ENCODE measurements at places on chromosomes 6 and 20.

GRCh38 chr6:138428944-138429598 is 25.0 kb downstream of the HEBP2 start:
- no peak for DNase-seq

DNA sequence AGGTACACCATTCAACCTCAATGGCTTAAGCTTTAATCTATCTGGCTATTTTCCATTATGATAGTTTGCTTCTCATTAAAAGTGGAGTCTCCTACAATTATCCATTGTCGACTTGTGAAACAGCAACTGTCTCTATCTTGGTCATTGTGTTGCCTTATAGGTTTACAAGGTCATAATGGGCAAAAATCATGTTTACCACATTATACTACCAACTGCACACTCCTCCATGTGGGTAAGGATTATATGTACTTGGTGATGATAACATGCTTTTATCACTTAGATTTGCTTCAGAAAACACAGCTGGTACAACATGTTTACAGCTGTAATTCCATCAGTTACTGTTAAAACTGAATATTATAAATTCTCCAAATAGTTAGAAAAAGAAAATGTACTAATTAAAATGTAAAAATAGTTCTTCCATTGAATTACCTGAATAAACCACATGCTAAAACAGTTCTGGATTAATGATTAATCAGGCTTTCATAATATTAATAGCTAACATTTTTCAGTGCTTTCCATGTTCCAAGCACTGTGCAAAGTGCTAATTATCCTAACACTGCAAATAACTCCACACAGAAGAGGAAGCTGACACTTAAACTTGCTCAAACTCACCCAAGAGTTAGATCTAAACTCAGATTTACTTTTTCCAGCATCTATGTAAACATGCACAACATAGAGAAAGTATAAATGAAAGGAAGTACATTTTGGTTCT is 96.7 kb downstream of the OGFRL1 start:
- no peak for DNase-seq

- DNase-seq: no peak
Observed at GRCh38 chr6:66149132-66149531, 442.1 kb upstream of the EYS start.

GRCh38 chr6:118382126-118382525 is 166.0 kb upstream of the PLN start:
- no peak for DNase-seq

- DNase-seq: no peak
Observed at GRCh38 chr6:159838020-159838744, 38.1 kb downstream of the PNLDC1 start.

- DNase-seq: no peak
Observed at GRCh38 chr20:24079661-24080412, 91.3 kb upstream of the GGTLC1 start.

DNA sequence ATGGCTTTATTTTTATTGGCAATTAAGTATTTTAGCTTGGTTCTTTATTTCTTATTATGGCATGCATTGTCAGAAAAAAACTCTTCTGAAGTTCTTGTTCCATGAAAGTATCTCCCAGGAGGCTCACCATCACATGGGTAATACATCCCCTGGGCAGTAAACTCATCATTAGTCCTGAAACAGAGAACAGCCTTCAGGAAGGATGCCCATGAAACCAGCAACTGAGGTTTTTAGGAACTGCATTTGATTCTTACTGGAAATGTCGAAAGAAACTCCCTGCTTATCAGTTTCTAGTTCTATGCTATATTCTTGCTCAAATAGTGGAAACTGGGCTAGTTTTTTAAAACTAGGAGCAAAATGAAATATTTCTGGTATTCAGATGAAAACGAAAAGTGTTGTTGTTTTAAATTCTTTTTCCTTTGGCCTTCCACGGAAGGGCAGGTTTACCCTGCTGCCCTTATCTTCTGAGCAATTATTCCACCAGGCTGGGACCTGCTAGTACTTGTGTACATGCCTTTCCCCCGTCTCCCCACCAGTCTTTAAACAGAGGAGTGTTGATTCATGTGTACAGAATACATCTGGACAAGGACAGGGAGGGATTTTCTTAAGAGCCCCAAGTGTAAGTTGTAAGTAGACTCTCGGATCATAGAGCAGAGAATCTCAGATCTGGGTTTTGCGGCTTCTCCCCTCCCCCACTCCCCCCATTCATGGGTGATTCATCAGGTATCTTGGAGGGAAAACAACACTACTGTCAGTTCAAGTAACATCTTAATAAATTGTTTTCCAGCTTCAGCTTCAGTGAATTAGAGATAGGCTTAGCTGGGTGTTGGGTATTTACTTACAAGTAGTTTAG is 81.5 kb downstream of the RTN4IP1 start:
- no peak for DNase-seq

GRCh38 chr20:22214296-22214695 is 370.1 kb downstream of the FOXA2 start:
- no peak for DNase-seq

DNA sequence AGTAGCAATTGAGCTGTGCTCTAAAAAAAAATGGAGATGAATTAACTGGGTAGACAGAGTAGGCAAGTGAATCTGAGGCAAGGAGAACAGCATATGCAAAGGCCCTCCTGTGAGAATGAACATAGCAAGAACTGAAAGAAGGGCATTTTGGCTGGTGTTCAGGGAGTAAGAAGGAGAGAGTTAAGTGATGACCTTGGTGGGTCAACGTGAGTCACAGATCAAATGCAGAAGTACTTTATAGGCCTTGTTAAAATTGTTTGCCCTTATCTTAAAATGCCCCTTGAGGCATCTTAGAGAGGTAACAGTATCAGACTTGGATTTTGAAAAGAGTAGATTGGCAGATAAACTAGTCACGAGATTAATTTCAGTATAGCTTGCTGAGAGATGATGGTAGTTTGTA is 24.5 kb downstream of the NDUFAF5 start:
- DNase-seq: no peak

DNA sequence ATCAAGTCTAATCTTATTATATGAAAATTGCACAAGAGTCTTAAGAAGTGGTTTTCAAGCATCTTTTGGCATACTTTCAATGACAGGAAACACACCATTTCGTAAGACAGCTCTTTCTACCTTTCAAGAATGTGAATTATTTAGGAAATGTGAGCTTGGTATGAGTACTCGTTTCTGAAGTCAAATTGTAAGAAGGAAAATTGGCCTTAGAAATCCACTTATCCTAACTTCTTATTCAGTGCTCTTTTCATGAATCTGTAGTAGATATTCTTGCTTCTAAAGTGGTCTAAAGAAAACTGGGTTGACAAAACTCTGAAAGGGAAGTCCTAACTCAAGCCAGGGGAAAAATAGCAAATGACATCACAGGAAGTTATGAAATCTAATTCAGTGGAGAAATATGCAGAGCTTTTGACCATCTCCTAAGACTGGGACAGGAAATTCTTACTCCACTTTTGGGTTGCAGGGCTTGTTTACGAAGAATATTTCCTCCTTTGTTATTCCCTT is 38.5 kb upstream of the OGFRL1 start:
- no peak for DNase-seq

DNA sequence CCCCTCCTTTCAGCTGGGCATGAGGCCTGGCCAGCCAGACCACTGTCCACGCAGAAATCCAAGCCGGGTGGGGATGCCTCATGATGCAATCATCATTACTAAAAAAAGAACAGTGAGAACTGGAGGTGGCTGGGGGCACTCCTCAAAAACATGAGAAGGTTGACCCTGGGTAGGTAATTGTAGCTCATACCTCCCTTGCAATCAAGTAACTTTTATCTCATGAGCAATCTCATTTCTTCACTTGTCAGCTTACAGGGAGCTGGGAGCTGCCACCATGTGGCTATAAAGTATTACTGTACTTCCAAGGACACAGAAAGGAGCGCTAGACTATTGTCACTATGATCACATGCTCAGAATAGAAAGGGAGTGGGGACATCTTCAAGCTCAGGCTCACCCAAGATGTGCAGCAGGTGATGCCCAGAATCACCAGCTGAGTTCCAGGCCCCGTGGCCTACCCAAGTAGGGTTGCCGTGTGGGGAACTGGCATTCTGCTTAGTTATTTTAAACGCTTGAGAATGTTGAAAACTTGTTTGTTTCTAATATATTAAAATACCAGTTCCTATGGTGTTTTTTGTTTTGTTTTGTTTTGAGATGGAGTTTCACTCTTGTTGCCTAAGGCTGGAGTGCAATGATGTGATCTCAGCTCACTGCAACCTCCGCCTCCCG is 3.0 kb upstream of the CDH26 start:
- no peak for DNase-seq

- no peak for DNase-seq
Observed at GRCh38 chr20:21102603-21103311, 3.4 kb downstream of the LINC00237 start.

DNA sequence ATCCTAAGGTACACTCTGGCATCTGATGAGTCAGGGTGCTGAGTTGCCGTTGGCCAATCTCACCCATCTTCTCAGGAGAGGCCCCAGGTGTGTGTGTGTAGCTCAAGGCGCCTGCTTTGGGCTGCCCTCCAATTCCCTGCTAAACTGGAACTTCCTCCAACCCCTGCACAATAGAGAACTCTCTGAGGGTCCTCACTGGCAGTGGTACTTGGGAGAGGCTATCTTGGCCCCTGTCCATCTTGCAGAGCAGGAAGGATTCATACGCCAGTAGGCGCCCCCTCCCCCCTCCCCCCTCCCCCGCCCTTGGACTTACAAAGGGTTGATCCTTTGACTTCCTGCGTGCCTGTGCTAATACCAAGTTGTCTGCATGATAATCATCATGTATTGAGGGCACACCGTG is 173.6 kb downstream of the SASH1 start:
- no peak for DNase-seq

DNA sequence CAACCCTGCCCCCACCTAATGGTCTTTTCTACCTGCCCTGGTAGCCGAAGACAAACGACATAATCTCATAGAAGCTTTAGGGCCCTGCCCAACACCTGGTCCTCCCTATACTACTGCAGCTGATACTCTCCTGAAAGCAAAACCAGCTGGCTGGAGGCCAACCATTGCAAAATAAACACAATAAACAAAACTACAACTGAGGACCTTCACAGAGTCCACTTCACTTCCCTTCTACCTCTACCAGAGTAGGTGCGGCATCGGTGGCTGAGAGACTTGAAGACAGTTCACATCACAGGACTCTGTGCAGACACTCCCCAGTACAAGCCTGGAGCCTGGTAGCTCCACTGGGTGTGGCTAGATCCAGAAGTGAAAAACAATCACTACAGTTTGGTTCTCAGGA is 476.2 kb downstream of the MMUT start:
- DNase-seq: no peak

GRCh38 chr20:50005471-50005981 is 22.7 kb downstream of the SNAI1 start:
- DNase-seq: no peak

DNA sequence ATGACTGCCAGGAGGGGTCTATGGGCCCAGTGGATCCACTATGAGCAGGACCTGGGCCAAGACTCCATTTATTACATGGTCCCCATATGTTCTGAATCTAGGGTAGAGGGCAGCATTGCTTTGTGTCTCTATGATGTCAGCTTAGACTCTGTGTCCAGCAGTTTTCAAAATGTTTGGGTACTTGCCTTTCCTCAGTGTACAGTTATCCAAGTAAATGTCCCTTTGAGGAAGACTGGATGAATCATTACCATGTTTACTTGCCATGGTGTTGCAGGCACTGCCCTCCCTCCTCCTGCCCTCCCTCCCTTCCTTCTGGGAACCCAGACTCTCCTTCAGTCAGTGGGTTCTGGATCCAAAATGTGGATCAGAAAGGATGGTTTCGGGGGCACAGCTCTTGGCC is 108.6 kb downstream of the NRN1 start:
- no peak for DNase-seq

- no peak for DNase-seq
Observed at GRCh38 chr20:48578397-48579098, 249.3 kb downstream of the PREX1 start.

GRCh38 chr20:63248835-63249591 is 5.2 kb downstream of the NKAIN4 start:
- no peak for DNase-seq
